ENCODE measurements at places on chromosomes 7 and 10.

DNA sequence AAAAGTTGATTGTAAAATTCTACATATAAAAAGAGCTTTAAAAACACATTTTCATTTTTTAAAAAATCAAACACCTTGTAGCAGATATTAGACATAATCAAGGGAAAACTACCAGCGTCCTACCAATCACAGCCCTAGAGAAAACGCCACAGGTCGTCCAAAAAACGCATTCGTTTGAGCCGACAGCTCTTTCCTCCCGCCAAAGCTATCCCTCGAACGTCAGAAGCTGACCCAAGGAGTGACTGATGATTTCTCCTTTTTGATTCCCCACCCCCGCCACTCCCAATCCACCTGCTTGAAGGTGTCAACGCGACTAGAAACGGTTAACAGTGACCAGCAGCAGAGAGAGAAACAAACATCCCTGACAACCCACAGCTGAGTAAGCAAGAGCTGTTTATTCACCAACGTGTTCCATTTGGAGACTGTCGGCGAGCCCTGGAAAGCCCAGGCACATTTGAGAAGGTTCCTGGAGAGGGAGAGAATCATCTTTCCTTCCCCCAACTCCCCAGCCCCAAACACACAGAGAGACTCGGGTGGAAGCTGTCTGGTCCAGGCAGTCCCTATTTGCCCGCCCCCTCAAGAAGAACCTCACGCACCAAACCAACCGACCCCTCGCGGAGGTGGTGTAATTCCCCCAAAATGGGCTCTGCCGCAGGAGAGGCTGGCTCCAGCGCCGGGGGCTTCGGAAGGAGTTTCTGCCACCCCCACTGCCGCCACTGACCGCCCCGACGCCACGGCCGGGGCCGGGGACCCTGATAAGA, 622 bp downstream of the CPEB3 start:
- no peak for DNase-seq

DNA sequence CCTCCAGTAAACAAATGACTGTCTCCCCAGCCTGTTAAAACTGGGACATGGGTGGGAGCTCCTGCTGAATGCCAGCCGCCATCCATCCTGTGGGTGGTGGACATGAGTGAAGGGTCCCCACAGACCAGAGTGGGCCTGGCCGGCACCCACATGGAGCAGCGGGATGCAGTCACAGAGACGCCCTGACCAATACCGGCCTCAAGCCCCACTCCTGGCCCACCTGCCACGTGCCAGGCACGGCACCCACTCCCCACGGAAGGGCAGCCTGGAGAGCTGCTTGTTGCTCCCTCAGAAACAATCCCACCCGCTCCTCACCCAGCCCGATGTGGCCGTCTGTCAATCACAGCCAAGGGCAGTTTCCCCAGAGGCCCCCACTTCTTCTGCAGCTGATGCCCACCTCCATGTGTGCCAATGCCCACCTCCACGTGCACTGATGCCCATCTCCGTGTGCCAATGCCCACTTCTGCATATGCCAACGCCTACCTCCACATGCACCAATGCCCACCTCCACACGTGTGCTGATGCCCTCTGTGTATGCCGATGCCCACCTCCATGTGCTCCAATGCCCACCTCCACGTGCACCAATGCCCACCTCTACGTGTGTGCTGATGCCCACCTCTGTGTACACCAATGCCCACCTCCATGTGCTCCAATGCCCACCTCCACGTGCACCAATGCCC, 42.8 kb upstream of the DNAAF5 start:
- DNase-seq, result no peak

DNA sequence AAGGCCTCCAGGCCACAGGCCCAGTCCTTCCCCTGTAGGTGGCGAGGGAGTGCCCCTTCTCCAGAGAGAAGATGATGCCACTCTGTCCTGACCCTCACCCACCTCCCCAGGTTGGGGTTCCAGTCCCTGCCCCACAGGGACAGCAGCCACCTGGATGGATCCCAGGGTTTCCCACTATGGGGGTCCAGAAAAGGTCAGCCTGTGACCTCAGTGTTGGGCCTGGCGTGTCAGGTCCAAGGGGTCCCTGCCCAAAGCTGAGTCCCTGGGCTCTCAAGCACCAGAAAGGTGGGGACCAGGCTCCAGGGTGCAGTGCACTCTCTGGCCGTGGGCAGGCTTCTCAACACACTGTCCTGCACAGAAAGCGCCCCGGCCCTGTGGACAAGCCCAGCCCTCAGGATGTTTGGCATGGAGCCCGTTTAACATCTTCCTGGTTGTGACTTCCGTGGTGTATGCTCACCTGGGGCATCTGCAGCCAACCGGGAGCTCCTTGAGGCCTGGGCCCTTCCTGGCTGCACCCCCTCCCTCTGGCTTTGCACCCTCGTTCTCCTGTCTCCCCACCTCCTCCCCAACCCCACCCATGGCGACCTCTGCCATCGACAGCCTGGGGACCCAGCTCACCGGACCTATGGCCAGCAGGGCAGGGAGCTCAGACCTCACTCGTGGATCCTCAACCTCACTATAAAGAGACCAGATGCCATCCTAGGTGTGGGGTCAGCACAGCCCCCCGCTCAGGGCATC, 58.3 kb upstream of the PPP2R2D start:
- no peak for DNase-seq

GRCh38 chr10:22988581-22989360, 60.9 kb downstream of the ARMC3 start:
- peak; percentile 58 for DNase-seq

DNA sequence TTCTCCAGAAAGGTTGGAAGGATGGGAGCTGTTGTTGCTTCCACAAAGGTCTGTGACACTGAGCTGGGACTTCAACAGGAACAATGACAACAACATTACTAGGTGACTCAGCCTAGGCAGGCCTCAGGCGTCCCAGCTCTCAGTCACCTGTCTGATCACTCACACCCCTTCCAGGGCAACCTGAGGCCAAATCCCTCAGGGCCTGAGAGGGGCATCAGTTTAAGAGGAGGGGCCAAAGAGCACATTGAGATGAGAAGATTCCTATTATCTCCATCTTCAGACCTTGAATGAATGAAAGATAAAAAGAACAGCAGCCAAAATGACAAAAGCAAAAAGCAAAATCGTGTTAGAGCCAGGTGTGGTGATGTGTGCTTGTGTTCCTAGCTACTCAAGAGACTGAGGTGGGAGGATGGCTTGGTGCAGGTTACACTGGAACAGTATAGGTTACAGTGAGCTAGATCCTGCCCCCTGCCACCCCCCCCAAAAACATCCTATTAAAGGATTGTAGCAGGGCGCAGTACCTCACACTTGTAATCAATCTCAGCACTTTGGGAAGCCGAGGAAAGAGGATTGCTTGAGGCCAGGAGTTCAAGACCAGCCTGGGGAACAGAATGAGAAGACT, at the start of gene ATG9B:
Gene ATG9B (minus strand): TSS at position 60 of the 622 bp plus-strand sequence. CDS start 71 bp downstream, outside the sequence.
- no peak for DNase-seq

DNA sequence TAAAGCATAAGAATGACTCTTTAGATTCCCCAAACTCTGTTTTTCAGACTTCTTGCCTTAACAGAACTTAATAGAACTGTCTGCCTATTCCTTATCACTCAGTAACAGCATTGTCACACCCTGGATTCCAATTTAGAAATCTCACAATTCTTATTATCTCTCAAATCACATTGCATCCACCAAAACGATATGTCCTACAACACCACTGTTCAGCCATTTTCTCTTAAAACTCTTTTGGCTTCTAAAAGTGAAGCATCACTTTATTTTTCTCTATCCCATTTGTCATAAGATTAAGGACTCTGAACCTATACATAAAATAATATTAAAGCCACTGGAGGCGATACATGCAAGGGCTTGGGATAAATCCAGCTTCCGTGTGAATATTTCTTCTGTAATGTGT, 1.2 kb upstream of the CPED1 start:
- DNase-seq, result no peak

DNA sequence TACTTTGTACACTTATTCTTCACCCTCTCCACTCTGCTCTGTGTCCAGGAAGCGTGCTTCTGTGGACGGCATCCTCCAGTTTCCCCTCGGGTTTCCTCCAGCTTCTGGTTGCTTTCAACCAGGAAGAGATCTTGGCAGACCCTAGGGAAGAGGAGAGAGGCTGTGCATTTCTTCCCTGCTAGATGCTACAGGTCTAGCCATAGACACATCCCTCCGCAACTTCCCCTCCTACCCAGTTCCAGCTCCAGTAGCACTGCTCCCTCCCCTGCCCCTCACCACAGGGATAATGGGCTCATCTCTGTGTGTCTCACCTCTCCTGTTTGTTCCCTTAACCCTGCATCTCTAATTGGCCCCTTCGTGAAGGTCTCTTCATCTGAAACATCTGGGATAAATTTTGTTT, 16.3 kb downstream of the TLL2 start:
- no peak for DNase-seq

- no peak for DNase-seq
Observed at GRCh38 chr7:48289656-48290055, 118.4 kb downstream of the ABCA13 start.

DNA sequence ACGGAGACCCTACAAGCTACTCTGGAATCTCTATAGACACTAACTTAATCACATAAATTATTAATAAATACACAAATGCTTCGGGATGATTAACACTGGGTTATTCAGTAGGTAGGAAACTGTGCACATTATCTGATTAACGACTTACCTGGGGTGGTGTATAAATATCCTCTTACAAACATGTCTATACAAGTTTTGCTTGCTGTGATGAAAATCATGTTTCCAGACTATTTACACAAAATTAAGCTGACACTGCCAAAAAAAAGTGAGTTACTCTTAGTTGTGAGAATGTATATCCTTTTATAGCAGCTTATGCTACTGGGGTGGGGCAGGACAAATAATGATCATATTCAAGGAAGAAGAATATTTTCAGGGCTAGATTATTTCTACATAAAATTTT, 314.6 kb downstream of the C7orf25 start:
- no peak for DNase-seq

GRCh38 chr10:35079265-35079664, 10.9 kb downstream of the CUL2 start:
- no peak for DNase-seq

- no peak for DNase-seq
Observed at GRCh38 chr7:55878691-55879090, 8.6 kb upstream of the ZNF713 start.

DNA sequence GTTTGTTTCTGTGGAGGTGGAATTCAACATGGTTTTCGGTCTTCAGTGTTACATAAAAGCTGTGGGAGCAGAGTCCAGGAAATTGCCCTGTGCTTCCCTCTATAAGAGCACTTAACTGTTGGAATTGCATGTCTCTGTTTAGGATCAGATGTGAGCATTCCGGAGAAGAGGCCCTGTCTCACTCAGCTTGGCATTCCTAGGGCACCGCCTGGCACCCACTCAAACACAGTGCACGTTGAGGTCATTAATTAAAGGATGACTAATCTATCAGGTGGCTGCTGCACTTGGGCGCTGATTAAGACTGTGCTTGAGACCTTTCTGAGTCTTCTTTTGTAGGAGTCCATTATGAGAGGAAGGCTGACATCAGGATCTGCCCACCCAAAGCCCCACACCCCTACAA, 82.8 kb upstream of the VIPR2 start:
- no peak for DNase-seq

DNA sequence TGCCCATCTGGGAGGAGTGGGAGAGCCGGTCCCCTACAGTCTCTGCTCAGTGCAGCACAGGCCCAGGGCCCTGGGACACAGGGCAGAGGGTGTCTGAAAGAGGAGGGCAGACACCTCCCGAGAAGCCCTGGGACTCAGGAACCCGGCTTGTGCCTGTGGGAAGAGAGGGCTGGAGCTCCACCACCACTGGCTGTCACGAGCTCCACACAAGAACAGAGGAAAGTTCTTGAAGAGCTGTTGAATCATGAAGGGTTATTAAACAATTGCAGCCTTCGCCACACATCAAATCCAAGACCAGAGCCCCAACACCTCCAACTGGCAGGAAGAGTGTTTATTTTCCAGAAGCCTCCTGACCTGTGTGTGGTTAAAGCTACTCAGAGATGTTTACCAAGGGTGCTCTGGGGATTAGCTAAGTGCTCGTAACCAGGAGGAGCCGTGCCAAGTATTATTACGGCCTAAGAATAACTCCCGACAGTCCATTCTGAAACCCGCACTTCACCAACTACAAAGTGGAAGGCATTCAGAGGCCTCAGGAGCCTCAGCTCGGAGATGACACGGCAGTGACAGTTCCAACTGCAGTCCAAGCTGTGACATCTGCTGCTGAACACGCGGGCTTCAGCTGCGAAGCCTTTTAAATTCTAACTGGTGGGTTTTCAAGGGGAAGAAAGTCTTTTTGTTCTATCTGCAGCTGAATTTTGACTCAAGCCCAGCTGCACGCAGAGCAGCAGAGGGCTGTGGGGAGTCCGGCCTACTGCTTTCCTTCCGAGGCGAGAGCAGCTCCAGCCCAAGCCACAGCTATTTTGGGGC, 75.1 kb downstream of the MAD1L1 start:
- DNase-seq, result no peak

- no peak for DNase-seq
Observed at GRCh38 chr10:73999703-74000102, 1.8 kb downstream of the VCL start.

GRCh38 chr10:61284222-61284890, 168.8 kb downstream of the TMEM26 start:
- no peak for DNase-seq

- no peak for DNase-seq
Observed at GRCh38 chr10:78464856-78465267, 431.2 kb downstream of the RPS24 start.
